ENCODE measurements at places on chromosomes 1 and 21.

GRCh38 chr1:79310609-79311008, 304.1 kb upstream of the ADGRL4 start:
- DNase-seq, result no peak

DNA sequence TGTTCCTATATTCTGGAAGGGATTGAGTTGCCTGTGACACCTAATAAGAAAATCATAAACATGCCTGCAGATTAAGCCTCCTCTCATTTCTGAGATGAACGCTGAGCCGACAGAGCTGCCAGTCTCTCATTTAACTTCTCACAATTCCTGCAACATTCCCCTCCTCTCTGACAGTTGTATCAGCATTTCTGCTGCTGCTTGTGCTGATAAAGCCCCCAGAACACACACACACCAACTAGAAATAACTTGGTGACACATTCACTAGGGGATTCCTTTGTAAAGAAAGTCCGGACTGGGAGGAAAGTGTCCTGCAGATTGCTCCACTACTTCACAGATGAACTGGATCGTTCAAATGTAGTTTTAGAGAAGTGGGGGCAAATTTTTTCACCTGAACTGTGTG, 437.3 kb downstream of the PLA2G4A start:
- DNase-seq, result no peak

- no peak for DNase-seq
These were observed 82.1 kb upstream of the CCDC190 start for GRCh38 chr1:162942916-162943559.

DNA sequence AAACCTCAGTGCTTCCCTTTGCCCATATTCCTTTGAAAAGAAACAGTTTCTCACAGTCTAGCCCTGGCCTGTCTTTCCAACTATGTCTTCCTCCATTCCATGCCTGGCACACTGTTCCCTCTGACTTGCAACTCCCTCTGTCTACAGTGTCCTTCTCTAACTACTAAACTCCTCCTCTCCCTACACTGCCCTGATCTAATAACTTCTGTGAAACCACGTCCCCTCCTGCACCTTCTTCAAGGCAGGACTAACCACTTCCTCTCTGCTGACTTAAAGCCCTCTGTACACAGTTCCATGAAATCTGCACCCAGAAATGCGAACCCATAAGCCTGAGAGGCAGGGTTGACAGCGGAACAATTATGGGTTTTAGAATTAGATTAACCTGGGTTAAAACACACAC, 62.2 kb upstream of the ATP1B1 start:
- peak; percentile 42 for DNase-seq

DNA sequence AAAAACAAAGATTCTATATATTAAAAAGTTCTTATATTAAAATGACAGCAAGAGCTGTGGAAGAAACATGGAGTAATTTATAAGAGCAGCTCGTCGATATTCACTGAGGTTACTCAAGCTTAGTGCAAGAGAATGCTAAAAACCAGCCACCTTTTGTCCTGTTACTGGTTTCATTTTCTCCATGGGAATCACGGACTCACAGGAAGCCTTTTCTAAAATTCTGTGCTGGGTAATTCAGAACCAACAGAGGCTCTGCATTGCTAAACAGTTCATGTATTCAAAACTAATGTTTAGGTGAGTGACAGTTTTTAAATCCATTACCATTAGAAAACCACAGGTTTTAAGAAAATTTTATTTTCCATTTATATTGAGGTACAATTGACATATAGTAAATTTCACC, 147.8 kb upstream of the MAP1LC3C start:
- no peak for DNase-seq

GRCh38 chr1:161046605-161047228, 940 bp upstream of the USF1 start:
- no peak for DNase-seq

DNA sequence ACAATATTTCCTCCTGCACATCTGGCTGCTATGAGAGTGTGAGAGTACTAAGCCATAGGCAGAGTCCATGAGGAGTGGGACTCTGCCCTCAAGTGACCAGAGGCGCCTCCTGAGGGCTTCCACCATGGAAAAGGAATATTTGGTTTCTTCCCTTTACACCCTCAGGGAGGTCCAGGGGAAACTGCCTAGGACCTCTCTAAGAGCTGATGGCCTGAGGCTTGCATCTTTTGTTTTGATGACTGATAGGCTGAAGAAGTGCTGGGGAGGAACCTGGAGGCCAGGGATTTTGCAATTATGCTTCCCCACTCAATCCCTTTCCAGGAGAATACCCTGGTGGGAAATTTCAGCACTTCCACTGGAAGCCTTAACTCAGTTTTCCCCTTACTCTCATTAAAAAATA, 111.0 kb downstream of the PBX1 start:
- DNase-seq, result no peak

DNA sequence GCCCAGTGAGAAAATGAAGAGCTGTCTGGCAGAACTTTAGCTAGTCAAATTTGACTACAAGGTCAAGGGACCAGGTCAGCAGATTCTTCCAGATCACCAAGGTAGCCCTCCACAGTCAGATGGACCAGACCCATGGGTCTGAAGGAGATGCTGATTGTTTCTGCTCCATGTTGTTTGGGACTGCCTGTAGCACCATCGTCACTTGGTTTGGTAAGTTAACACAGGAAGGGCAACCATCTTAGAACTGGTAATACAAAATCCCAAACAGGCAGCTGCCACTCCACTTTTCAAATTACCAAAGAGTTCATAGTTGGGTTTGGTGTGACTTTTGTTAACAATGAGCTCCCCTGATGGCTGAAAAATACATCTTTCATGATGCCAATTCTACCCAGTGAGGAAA, 9.0 kb downstream of the ITPKB start:
- DNase-seq, result no peak

DNA sequence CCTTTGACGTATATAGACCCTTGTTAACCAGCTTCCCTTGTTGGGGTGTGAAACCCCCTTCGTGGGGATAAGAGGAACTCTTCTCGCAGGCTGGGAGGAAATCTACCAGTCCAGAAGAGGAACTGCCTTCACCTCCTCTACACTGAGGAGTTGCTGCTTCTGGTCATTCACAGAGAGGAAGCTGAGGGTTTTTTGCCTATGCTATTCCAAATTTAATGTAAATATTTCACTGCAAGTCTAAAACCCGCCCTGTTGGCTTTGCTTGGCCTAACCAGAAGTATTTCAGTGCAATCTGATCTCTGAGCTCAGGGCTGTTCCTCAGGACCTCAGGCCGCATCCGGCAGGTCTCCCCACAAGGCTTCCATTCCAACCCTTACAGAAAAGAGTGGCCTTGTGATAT, 150.1 kb downstream of the HIVEP3 start:
- no peak for DNase-seq

GRCh38 chr1:36866169-36866814, 168.0 kb downstream of the GRIK3 start:
- DNase-seq, result no peak

DNA sequence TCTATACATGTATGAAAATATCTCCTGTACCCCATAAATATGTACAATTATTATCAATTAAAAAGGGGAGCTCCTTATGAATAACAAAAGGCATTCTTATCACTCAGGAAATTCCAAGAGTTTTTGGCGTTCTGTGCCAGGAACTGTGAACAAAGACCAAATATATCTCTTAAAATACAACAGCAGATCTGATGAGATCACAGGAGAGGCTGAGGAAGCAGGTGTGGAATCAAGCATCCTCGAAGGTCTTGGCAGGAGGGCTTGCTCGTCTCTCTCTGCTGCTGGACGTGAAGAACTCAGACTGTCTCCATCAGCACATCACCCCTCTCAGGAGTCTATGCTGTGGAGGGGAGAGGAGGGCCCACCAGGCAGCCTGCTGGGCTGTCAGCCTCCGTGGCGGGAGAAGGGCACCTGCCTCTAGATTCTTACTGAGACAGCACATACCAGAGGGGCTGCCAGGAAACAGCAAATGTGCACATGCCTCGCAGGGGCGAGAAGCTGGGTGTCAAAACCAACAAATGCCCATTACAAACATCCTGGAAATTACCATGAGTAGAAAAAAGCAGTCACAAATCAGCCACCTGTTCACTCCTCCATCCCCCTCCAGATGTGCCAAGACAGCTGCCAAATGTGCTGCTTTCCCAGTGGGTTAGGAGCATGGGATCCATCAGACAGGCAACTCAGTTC, 30.8 kb upstream of the FAM89A start:
- DNase-seq, result no peak

GRCh38 chr1:28855046-28855445, 43.1 kb downstream of the OPRD1 start:
- no peak for DNase-seq

DNA sequence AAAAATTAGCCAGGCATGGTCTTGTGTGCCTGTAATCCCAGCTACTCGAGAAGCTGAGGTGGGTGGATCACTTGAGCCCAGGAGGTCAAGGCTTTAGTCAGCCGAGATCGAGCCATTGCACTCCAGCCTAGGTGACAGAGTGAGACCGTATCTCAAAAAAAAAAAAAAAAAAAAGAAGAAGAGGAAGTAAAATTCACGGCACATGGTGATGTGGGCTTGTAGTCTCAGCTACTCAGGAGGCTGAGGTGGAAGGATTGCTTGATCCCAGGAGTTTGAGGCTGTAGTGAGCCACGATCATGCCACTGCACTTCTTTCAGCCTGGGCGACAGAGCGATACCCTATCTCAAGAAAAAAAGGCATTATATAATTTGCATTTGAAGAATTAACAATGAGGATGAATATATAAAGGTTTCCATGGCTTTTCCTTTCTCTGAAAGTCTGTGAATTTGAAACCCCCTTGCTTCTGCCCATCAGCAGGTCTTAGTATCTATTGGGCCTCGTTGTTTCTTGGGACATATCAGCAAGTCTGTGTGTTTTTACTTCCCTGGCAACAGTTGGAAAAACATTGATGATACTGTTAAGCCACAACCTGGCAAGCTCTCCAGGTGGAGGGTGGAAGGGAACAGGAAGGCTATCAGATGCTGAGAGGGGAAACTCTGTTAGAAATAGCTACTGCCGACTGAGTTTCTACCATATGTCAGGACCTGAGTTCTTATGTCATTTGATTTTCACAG, 4.6 kb upstream of the PLA2G2D start:
- no peak for DNase-seq

DNA sequence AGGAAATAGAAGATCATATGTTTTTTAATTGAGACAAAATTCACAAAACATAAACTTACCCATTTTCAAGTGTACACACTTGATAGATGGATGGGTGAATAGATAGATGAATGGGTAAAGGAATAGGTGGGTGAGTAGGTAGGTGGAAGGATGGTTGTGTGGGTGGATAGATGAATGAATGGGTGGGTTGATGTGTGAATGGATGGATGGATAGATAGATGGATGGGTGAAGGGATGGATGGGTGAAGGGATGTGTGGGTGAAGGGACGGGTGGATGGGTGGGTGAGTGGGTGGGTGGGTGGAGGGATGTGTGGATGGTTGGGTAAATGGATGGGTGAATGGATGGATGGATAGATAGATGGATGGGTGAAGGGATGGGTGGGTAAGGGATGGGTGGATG, 86.1 kb upstream of the KCND3 start:
- DNase-seq, result no peak

GRCh38 chr1:210280221-210280620, 47.6 kb downstream of the SERTAD4 start:
- no peak for DNase-seq

DNA sequence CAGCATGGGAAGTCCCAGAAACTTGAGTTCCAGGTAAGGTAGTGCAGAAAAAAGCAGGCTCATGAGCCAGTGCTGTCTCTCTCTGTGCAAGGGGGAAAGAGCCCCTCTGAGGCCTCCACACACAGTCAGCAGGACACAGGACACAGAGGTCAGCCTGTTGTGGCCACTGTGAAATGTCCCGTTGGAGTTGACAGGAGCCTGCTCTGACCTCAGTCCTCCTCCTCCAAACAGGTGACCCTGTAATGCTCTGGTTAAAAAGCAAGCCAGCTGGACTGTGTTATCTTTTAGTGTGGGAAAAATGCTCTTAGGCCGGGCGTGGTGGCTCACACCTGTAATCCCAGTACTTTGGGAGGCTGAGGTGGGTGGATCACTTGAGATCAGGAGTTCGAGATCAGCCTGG, 24.2 kb upstream of the GPR157 start:
- DNase-seq, result no peak

GRCh38 chr1:205950826-205951549, 7.7 kb upstream of the SLC26A9 start:
- no peak for DNase-seq

DNA sequence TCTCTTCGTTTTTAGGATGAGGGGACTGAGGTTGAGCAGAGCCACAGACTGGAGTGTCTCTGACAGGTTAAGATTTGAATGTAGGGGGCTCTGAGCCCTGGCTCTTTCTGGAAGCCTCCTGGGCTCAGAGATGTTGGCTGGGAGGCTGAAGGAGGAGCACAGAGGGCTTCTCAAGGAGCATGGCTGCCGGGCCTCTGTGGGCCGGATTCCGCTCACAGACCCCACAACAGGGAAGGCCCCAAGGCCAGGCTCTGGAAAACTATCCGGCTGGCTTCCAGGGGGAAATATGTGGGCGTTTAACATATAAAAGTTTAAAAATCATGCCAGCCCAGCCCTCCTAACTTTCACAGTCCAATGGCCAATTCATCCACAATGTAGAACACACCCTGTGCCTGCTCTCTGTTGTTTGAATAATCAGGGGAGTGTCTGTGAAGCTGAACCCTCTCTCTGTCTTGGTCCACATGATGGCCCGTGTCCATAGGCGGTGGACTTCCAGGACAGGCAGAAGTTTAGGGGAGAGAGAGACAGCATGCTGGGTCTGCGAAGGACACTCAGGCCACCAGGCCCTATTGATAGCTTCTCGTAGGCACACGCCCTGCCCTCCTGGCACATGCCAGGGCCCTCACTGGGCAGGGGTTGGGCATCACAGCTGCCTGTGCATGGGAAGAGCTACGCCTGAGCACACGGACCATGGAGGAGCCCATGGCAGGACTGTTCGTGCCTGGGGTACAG, 10.8 kb downstream of the OBSCN start:
- no peak for DNase-seq

- DNase-seq, result no peak
These were observed 341.7 kb downstream of the PCP4 start for GRCh38 chr21:40208948-40209345.

DNA sequence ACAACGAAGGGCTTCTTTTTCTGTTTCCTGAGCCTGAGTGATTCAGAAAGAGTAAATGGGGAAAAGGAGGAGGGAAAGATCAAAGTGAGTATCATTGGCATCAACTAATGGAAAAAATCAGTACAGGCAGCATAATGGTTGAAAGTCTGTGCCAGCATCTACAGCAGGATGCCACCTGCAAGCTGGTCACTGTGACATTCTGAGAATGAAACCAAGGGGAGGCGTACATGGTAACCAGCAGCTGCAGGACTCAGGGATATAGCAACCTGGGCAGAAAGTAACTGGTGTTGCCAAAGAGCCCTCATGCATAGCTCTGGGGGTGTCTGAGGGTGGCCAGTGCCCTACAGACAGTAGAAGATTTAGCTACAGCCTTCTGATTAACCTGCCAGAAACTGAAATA, 305.9 kb downstream of the BRINP2 start:
- no peak for DNase-seq

- no peak for DNase-seq
These were observed 11.5 kb downstream of the RIPK4 start for GRCh38 chr21:41755258-41755933.

DNA sequence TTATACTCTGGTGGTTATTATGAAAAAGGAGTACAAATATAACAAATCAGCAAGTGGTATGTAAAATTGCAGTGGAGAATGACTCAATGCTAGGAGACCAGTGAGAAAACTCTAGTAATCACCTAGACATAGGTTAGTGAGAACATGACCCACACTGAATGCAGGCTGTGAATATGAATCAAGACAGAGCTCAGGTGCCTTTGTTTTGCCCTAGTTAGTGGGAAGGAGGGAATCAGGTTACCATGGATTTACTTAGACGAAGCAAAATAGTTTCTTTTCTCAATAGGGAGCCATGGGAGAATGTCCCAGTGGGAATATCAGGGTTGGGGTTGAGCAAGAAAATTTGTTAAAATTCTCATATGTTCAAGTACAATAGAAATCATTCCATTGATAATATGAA, 10.6 kb upstream of the GCLM start:
- DNase-seq, result no peak
